ENCODE measurements at places on chromosomes 1 and 21.

- DNase-seq, result no peak
Observed at GRCh38 chr1:2415801-2416208, 3.4 kb upstream of the PEX10 start.

GRCh38 chr1:41382480-41383090, 21.4 kb downstream of the FOXO6 start:
- DNase-seq, result peak; percentile 77

GRCh38 chr21:27329255-27329851, 362.5 kb upstream of the ADAMTS5 start:
- no peak for DNase-seq

- DNase-seq, result no peak
Observed at GRCh38 chr1:58457023-58457635, 89.4 kb downstream of the OMA1 start.

GRCh38 chr1:197304638-197305200, 36.7 kb downstream of the CRB1 start:
- no peak for DNase-seq

GRCh38 chr1:7770669-7770996, 463 bp upstream of the VAMP3 start:
- peak; percentile 25 for DNase-seq

GRCh38 chr1:244264163-244264562, 187.5 kb downstream of the ADSS2 start:
- DNase-seq, result no peak

DNA sequence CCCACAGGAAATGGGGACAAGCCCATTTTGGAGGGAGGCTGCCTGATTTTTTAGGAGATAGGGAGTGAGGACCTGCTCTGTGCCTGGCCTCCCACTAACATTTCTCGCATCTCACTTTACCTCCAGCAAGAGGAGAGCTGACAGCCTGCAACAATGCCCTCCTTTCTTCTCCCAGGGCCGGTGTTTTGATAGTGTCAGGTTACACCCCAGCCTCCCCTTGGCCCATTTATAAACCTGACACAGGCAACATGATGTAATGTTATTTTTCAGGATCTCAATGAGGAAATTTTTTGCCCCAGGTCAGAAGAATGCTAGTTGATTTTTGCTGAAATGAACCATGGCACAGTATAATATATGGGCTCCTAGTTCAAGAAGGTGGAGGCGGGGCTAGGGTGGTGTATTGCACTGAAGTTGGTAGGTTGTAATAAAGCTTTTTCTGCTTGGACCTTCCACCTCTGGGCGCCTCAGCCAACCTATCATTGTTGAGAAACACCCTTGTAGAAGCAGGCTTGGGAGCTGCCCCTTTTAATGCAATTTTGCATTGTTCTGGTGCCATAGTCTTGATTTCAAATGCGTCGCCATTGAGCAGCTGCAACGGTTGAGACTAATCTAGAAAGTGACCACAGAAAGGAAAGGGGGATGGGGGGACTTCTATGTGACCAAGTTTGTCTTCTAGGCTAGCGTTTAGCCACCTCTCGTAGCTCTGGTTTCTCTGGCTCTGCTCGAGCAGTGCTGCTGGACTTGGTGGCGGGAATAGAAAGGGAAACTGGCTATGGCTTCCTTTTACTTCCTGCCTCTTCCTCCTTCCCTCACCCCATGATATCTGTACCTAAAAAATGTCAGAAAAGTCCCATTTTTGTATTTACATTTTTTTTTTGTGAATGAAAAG, 53.0 kb downstream of the PBX1 start:
- peak; percentile 82 for DNase-seq

GRCh38 chr1:69319287-69319686, 248.4 kb upstream of the LRRC7 start:
- DNase-seq, result no peak

- no peak for DNase-seq
Observed at GRCh38 chr1:246068619-246069509, 438.2 kb downstream of the SMYD3 start.

DNA sequence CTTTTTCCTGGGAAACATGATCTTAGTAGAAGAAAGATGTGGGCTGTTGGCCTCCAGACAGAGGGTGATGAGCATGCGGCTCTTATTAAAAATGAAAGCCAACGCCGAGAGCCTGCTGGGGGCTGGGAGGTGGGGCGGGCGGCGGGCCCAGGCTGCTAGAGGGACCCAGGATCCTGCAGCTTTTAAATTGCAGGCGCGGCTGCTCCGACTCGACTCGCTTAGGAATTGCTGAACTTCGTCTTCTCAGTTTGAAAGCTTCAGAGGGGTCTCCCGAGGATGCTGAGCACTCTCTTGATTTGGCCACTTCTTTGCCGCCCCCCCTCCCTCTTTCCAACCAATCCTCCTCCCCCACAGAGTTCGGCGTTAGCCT, 1.2 kb downstream of the AGPAT3 start:
- DNase-seq, result no peak

DNA sequence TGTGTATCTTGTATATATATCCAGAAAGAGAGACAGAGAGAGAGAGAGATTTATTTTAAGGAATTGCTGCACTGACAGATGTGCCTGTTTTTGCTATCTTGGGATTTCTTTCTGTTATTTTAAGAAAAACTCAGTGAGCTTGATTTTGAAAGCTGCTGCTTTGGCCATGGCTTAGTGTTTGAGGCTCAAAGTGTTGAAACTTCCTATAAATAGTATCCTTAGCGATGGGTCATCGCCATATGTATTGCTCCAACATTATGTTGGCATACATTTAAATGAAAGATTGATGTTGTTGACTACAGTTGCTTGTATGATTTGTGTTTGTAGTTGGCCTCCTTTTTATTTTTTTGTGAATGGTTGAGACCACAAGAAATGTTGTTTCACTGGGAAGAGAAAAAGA, 29.0 kb upstream of the NTPCR start:
- DNase-seq, result no peak

DNA sequence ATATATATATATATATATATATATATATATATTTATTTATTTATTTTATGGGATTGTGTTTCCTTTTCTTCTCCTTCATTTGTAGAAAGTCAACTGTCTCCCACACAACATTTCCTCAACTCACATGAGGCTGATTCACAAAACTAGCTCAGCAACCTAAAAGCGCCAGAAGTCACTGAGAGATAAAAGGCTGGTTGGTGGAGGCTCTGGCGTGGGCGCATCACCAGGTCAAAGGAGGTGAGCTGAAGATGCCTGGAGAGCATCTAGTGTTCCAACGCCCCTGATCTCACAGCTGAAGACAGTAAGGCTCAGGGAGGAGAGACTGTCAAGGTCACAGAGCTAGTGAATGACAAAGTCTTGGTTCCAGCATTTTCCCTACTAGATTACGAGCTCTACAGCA, 78.0 kb downstream of the HLCS start:
- no peak for DNase-seq

GRCh38 chr1:184389446-184389845, 2.6 kb downstream of the C1orf21 start:
- DNase-seq, result no peak

DNA sequence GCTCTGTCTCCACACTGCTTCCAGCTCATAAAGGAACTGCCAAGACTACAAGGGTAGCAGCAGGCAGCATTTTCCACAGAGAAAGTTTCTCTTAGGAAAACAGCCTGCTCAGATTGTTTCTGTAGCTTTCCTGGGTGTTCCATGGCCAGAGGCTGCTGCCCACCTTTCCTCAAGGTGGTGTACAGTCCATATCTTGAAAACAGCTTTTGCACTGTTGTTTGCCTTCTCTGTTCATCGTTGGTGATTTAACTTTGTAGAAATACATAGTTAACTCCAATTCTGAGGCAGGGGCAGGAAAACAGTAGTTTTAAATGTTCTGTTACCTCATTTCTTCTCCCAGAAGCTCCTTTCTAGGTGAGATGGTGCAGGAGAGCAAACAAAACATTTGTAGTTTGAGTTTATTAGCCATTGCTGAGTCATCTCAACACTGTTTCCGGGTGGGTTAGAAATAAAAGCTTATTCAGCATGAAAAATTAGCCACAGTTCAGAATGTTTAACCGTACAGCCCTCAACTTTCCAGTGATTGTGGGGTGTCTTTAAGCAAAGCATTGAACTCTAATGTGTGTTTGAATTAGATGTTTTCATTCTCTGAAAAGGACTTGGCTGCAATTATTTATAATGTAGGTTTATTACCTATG, 41.7 kb downstream of the DIP2A start:
- DNase-seq, result peak; percentile 22

- DNase-seq, result no peak
Observed at GRCh38 chr1:160117709-160118183, 2.2 kb downstream of the ATP1A2 start.

DNA sequence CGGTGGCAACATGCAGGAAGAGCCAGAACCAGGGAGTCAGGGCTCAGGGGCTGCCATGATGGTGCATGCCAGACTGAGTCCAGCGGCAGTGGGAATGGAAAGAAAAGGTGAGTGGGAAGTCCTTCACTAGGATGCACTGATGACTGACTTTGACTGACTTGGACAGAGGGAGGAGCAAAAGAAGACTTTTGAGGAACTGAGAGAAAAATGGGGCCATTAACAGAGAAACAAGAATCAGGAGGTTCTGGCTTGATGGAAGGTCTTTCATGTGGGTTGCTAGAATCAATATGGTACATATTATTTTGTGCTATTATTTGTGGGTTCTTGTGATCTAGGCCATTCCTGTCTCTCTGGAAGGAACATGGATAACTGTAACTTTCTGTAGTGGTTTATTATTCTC, 454.6 kb upstream of the PROX1 start:
- DNase-seq, result no peak

GRCh38 chr1:23843644-23844043, 18.4 kb upstream of the HMGCL start:
- no peak for DNase-seq

GRCh38 chr21:43590194-43590593, 69.1 kb downstream of the HSF2BP start:
- DNase-seq, result no peak

DNA sequence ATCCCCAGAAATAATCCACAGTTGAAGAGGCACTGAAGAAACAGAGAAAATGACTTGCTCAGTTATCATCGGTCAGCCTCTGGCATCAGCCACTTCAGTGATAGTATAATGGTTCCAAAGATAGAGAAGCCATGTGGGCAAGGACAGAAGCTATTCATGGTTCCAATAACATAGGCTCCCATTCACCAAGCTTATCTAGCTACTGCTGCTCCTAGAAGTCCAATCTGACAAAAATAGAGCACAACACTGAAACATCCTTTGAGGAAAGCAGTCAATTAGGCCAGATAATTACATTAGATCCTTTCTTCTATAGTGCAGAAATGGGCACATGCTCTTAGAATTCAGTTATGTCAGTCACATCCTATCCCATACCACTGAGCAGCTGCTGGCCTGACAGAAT, 33.5 kb upstream of the CRB1 start:
- no peak for DNase-seq

DNA sequence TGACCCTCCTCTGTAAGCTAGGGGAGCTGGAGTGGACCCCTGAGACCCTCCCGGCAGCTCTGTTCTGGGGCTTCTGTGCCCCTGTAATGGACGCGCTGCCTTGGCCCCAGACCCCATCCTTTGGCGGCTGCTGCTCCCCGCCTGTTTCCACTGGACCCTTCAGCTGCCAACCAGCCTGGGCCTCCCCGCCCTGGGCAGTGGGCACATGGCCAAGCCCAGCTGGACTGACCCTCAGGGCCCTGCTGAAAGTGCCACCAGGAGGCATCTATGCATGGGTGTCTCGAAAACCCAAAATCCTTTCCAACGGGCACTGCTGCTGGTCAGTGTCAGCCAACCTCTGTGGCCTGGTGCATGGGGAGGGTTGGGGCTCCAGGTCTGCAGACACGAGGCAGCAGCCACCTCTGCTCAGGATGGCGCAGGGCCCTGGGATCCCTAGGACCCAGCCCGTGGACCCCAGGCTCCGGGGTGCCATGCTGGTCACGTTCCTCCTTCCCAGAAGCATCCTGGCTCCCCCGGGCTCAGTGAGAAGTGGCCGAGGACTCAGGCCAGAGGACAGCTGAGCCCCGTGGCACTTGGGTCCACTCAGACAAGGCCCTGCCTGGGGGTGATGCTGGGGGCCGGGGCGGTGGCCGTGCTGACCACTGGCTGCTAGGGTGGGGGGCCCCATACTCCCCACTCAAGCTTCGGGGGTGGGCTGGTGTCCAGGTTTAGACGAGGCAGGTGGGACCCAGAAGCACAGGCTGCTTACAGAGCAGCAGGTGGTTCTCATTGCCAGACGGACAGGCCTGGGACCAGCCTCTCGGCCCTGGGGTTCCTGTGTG, 46.9 kb downstream of the SLX9 start:
- DNase-seq, result no peak

DNA sequence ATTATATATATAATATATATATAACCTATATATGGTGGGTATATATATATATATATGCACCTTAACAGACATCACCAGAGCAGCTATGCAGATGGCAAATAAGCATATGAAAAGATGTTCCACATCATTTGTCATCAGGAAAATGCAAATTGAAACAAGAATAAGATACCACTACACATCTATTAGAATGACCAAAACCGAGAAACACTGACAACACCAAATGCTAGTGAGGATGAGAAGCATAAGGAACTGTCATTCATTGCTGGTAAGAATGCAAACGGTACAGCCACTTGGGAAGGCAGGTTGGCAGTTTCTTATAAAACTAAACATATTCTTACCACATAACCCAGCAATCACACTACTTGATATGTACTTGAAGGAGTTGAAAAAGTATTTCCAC, 219.8 kb upstream of the PRMT6 start:
- no peak for DNase-seq

GRCh38 chr21:31447505-31447904, 103.4 kb upstream of the TIAM1 start:
- no peak for DNase-seq

DNA sequence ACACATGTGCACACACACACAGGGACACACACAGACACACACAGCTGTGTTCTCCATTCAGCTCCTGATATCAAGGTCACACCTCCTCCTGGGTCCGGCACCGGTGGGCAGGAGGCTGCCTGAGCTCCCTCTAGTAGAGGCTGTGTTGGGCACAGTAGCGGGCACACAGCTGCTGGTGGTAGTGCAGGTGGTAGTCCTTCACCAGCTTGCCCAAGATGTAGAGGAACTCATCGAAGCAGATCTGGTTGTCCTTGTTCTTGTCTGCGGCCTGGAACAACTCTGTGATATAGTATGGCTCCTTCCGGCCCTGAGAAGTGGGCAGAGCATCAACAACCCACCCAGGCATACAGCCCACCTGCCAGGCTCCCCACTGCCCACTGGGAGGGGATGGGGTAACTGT, 5.6 kb upstream of the S100A8 start:
- no peak for DNase-seq

DNA sequence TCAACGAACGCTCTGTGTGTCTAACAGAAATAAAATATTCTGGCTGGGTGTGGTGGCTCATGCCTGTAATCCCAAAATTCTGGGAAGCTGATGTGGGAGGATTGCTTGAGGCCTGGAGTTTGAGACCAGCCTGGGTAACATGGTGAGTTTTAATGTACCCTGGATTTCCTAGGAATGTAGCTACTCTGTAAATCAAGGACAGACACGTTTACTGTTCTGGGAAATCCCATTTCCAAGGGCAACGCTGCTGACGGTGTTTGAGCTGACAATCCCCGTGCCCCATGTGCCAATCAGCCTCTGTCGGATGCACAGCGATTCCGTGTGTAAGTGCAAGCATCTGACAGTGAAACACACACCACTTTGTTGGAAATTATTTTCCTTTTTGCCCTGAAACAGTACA, 8.0 kb downstream of the CORT start:
- no peak for DNase-seq

- no peak for DNase-seq
Observed at GRCh38 chr1:187122566-187122965, 293.8 kb downstream of the PLA2G4A start.

- DNase-seq, result no peak
Observed at GRCh38 chr1:6410248-6410893, 9.3 kb downstream of the HES2 start.

GRCh38 chr1:114075546-114076242, 78.0 kb downstream of the SYT6 start:
- no peak for DNase-seq
